ENCODE measurements at places on chromosomes 4 and X.

GRCh38 chr4:99405433-99406115, 29.6 kb downstream of the ADH7 start:
- DNase-seq, result peak; percentile 65

DNA sequence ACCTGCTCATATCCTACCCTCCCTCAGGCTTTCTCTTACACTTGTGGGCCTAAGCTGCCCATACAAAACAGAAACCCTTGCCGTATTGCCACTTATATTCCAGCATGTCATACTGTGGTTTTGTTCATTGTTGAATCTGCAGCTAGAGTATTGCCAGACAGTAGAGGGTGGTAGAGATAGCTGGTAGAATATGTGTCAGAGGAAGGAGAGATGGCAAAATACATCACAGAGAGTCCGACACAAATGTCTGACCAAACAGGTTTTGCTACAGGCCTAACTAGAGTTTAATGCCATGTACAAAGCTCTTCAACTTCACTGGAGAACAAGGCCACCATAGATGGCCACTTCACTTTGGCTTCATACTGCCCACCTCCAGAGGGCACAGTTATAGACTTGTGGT, 160.1 kb downstream of the EFHC2 start:
- no peak for DNase-seq

DNA sequence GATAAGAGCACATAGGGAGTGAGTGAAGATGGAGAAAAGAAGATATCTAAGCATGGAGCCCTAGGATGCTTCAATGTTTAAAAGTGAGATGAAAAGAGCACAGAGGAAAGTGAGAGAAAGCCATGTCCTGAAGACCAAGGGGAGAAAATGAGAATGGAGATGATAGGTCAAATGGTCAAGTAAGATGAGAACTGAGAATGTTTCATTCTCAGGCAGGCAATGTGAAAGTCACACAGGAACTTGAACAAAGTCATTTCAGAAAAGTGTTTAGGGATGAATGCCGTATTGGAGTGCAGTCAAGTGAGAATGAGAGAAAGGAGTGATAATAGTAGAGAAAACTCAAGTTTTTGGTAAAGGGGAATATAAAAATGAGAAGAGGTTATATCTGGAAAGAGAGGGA, 148.7 kb upstream of the PTCHD1 start:
- no peak for DNase-seq

- DNase-seq, result no peak
These were observed 13.0 kb downstream of the SH3BP2 start for GRCh38 chr4:2805712-2806389.

DNA sequence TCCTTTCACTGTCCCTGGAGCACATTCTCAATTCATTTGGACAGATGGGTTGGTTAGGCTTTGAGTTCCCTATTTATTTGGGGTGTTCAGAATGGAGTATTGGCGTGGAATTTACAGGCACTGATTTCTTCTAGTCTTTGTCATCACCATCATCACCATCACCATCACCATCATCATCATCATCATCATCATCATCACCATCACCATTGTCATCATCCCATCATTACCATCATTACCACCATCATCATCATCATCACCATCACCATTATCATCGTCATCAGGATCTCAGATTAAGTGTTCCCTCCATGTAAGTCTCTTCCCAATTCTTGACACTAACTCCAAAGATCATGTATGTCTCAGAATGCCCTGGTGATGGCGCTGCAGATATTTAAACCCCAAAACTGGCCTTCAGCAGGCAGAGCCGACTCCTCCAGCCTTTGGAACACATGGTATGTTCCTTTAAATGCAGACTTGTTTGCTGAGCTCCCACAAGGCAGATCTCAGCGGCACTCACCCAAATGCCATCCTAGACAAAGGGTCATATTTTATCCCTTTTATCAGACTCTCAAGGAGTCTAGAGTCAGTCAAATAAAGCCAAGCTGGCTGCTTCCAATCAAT, 19.8 kb upstream of the FAM9A start:
- DNase-seq, result no peak

GRCh38 chr4:169283114-169283509, 12.4 kb upstream of the SH3RF1 start:
- no peak for DNase-seq

- no peak for DNase-seq
These were observed 75.8 kb downstream of the EVC2 start for GRCh38 chr4:5632571-5632970.
